ENCODE measurements at places on chromosomes 5 and 9.

DNA sequence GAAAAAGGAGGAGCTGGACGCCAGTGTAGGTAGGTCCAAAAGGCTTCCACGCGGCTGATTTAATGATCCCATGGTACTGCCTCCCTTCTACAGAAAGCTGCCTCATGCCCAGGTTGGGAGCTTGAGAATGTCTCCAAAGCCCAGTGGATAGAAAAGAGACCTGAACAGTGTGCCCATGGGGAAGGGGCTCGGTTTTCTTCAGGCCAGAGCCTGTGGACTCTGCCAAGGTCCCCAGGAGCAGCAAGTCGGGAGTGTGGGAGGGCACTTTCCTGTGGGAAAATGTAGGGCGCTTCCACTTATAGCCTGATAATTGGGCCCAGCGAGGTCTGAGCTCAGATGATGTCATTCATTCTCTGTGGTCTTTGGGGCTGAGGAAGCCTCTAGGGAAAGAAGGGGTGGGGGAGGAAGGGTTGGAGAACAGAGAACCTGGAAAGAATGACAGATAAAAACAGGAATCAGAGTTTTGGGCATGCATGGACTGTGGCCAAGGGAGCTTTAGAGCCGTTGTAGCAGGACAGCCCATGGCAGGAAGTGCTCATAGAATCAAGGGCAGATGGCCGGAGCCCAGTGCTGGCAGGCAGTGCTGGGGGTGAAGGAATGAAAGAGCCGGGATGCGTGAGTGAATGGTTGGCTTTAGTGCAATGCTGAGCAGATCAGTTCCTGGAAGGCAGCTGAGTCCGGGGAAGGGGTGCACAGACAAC lies 42.5 kb upstream of the SH3PXD2B start:
- DNase-seq, result no peak

DNA sequence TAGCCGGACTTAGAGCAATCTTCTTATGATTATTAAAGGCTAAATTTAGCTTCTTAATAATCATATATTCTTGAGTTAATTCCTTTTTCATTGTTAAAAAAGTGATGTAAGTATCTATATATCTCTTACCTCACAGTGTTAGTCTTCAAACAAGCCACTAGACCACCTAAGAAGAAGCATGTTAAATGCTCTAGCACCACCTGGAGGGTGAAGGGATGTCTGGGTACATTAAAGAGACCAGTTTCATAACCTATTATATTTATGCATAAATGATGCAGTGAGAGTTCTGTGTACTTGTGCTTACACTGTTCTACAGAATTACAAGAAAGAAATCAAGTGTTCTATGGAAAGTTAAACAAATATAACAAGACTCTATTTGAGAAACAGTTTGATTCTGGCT lies 55.9 kb upstream of the SLCO6A1 start:
- DNase-seq, result no peak

GRCh38 chr5:174599992-174600391 lies 124.4 kb upstream of the MSX2 start:
- no peak for DNase-seq

DNA sequence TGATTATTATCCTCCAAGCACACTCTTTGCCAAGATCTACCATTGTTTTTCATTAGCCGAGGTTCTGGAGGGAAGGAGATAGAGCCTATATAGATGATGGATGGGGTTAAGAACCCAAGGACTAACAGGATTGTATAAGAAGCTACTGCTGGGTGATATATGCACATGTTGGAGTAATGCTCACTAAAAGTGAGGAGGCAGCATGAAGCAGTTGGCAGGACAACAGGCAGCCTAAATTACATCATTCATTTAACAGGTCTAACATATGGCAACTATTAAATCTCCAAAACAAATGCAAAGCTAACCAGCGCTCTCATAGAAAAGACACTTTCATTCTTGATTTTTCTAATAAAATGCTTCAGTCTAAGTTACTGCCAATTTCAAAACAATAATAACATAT lies 293.2 kb downstream of the EPB41L4A start:
- DNase-seq, result no peak

- DNase-seq, result no peak
Observed at GRCh38 chr5:59231221-59231931, 648.5 kb downstream of the RAB3C start.

DNA sequence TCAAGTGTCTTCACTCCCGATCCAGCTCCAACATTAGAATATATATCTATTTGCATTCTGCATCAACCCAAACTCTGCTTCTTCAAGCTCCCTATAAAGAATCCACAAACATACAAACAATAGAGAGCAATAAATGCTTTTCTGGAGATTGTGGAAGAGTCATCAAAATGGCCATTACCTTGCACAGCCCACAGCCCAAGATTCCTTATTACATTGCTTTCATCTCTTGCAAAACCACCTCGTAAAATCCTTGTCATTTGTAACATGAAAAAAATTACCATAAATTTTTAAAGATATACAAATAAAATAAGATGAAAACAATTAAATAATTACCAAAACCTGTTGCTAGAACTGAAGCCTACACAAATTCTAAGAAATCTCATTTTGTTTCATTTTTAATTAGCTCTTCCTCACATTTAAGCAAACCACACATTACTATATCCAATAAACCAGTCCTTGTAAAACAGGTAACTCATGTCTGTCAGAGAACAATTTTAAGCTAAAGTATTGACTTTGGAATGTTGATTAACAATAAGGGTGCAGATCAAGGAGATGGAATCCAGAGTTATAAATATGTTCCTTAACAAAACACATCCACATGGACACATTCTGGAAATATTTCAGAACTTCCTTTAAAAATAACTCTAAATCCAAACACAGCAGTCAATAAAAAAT lies 7.1 kb downstream of the SPINK9 start:
- DNase-seq, result no peak

DNA sequence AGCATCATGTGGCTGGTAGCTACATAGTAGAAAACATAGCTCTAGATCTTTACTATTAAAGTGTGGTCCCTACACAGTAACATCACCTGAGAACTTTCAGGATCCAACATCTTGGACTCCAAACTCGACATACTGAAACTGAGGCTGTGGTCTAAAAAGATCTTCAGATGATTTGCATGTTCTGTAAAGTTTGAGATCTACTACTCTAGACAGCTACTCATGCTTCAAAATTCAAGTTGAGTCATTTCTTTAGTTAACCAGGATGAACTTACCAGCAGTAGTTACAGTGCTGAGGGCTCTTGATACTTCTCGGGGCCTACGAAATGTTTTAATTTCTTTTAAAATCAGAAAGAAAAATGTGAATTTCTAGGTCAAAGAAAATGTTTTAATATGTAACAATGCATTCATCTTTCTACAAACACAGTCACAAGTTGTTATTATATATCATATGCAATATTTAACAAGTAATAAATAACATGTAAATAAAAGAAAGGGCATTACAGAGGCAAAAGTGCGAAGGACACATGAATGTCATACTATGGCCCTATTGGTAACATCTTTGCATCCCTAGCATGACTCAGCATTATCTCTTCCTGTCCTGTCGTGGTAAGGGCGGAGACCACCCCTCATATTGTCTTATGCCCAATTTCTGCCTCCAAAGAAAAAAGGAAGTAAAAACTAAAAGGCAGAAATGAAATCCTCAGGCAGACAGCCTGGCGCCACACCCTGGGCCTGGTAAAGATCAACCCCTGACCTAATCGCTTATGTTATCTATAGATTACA lies 563.9 kb upstream of the TLE4 start:
- DNase-seq, result no peak

- DNase-seq, result no peak
Observed at GRCh38 chr5:26791433-26791832, 247.0 kb downstream of the CDH9 start.

DNA sequence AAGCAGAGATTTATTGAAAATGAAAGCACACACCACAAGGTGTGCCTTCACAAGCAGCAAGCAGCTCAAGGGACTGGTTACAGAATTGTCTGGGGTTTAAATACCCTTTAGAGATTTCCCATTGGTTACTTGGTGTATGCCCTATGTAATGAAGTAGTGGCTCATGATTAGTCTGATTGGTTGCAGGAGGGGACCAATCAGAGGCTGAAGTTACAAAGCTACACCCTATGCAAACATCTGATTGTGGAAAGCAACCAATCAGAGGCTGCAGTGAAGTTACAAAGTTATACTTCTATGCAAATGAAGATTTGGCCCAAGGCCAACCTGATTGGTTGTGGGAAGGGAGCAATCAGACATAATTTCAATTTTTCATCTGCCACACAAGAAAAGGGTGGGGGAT lies 119.9 kb downstream of the C9orf152 start:
- DNase-seq, result no peak

DNA sequence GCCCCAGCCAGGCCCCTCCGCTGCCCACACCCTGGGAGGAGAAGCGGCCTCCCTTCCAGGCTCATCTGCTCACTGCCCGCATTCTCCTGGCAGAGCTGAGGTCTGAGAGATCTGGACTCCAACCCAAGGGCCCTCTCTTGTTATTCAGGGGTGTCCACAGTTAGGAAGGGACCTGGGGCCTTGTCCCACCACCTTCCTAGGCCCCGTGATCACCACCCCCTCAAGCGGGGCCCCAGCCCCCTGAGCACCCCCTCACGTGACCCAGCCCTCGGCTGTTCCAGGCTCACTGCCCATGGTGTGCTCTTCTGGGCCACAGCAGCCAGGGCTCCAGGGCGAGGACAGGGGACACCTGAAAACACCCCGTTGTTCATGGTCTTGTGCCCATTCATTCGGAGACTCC lies 48.7 kb downstream of the NEURL1B start:
- DNase-seq, result no peak

GRCh38 chr5:176676361-176676824 lies 29.1 kb downstream of the TSPAN17 start:
- no peak for DNase-seq

DNA sequence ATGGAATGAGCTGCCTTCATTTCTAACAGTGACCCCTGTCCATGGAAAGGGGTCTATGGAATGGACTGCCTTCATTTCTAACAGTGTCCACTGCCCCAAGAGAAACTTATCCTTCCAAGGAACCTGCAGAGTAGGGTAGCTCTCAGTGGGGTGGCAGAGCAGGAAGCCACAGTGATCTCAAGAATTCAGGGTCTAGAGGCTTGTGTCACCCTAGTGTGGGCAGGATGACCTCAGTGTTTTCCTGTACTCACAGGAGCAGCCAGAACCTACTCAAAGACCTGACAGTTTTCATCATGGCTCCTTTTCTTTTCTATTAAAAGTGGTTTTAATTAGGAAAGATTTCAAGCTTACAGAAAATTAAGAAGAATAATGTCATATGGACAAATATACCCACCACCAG lies 27.5 kb downstream of the SEC61B start:
- no peak for DNase-seq

DNA sequence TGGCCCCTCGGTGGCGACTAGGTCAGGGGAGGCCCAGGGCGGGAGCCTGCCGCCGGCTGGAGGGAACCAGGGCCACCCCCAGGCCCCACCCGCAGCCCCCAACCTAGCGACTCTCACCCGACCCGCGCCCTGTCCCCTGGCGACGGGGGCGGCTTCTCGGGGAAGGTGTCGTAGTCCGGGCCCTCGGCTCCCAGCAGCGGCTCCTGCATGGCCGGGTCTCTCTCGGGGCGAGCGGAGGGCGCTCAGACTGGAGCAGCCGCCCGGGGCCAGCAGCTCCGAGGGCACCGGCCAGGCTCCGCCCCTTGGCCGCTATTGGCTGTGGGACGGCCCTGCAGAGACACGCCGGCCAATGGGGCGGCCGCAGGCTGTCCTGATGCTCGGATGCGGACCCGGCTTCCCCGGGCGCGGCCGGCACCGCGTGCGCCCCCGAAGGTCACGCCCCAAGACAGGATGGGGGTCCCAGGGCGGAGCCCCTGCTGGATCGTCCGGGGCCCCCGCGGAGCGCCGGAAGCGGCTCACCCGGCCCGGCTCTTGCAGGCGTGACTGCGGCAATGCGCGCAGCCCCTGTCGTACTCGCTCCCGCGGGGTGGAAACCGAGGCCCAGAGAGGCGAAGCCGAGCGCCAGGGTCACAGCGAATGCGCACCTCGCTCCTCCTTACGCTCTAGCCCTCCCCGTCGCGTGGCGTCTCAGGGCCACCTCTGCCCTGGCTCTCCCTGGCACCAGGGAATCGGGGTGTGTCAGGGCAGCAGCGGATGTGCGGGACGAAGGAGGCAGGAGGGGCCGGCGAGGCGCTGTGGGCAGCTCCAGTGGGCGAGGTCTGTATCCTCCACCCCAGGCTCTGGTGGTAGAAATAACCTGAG lies at the start of gene SLC2A6:
SLC2A6 (minus strand) TSS at position 249 of the 861 bp plus-strand sequence; CDS start at position 209, 40 bp downstream.
- peak; percentile 79 for DNase-seq

GRCh38 chr9:108043585-108043984 lies 554.0 kb upstream of the KLF4 start:
- DNase-seq, result no peak

- no peak for DNase-seq
Observed at GRCh38 chr5:82885627-82886389, 191.4 kb downstream of the TMEM167A start.

DNA sequence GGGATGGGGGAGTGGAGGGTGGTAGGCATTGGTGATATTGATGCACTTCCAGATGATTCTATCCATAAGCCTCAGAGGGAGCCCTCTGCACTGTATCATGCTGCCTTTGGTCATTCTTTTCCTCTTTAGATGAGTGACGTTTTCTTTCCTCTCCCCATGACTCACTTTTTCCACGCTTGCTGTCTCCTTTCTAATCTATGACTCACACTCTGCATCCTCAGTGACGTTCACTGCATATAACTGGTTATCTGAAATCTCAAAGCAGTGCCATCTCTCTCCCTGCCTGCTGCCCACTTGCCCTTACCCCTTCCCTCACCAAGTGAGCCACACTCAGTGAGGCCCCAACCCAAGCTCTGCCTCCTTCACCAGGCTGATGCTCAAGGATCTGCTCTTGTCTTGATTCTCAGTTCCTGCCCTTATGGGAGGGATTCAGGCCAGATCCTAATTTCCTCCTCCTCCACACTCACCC lies 31.6 kb downstream of the PTGS1 start:
- DNase-seq, result no peak

- DNase-seq, result no peak
Observed at GRCh38 chr5:28914297-28914696, 1875.9 kb upstream of the CDH9 start.

DNA sequence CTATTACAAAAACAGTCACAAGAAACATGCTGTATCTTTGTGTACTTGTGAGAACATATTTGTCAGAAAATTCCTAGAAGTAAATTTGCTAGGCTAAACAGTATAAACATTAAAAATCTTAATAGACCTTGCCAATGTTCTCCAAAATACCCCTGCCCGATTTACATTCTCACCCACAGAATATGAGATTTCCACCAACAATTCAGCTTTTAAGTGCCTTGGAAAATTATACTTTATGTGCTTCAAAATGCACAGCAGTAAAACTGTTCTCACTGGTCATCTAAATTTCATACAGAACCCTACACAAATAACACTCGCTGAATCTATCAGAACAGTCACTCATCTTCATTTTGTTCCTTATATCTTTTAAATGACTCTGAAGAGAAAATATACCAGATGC lies 5.5 kb downstream of the MLLT3 start:
- DNase-seq, result no peak

GRCh38 chr5:83517072-83517687 lies 45.6 kb downstream of the VCAN start:
- DNase-seq, result no peak

GRCh38 chr5:157057459-157058370 lies 1.2 kb downstream of the HAVCR1 start:
- no peak for DNase-seq

- DNase-seq, result no peak
Observed at GRCh38 chr5:55856516-55857246, 5.5 kb downstream of the IL31RA start.
